ENCODE measurements at places on chromosomes 3 and 15. TPM values are rescaled to one million over a fixed set of nuclear protein-coding genes. Genes with fewer than 3 reads are reported as not detected.

PCSK6 gene
- 25.5 TPM for polyA plus RNA-seq

DNA sequence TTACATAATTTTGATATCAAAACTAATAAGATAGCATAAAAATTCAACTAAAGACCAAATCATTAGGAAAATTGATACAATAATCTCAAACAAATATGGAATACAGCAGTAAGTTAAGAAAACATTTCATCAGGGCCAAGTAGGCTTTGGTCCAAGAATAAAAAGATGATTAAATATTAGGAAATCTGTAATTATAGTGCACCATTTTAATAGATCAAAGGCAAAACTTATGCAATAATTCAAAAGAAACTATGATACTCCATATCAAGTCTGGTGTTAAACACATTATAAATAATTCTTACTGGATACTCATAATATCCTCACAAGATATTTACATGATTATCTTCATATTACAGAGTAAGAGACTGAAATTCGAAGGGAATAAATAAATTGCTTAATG is 51.2 kb downstream of the THRB start:
- DNase-seq: peak; percentile 62

MOBP gene
- 0.24 TPM for polyA plus RNA-seq

SLC25A20 gene
- 12.8 TPM for polyA plus RNA-seq

ILDR1 gene
- polyA plus RNA-seq: 6.7 TPM

All from right lung (tissue), 10 donors.